ENCODE measurements at places on chromosomes 6 and 20.

- DNase-seq, result no peak
Observed at GRCh38 chr6:109485266-109485935, 2.4 kb upstream of the ZBTB24 start.

- no peak for DNase-seq
Observed at GRCh38 chr6:161104966-161105365, 113.4 kb downstream of the MAP3K4 start.

GRCh38 chr20:59151820-59152219, 11.8 kb upstream of the ZNF831 start:
- DNase-seq, result no peak

- no peak for DNase-seq
Observed at GRCh38 chr6:162964488-162965140, 236.8 kb downstream of the PACRG start.

- no peak for DNase-seq
Observed at GRCh38 chr6:167210375-167211294, 52.9 kb upstream of the GPR31 start.

GRCh38 chr20:61809006-61809770, 256.5 kb downstream of the TAF4 start:
- no peak for DNase-seq

- DNase-seq, result peak; percentile 50
Observed at GRCh38 chr6:13194852-13195251, 133.5 kb downstream of the TBC1D7 start.

DNA sequence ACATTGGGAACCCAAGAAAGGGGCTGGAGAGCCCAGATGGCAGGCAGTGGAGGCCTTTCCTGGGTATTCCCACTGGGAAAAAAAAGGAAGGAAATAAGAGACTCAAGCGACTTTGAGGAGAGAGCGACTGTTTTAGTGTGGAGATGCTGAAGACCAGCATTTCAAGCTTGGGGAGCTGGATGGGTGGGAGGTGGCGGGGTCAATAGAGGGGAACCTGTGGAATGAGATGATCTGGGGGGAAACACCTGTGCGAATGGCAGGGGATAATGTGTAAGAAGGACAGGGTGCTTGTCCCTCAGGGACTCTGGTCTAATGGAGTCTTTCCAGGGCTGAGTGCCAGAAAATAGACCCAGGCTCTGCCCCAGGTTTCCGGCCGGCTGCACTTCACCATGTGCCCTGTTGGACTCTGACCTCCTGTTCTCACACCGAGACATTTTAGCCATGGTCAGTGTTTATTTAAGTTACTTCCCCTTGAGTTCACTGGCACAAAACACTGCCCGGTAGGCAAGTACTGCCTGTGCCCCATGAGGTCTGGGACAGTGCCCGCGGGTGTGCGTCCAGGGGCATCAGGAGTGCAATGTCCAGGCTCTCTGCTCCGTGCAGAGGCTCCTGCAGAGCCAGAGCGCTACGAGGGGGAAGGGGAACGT, 50.4 kb upstream of the NKX2-2 start:
- peak; percentile 55 for DNase-seq

- DNase-seq, result no peak
Observed at GRCh38 chr6:107621229-107621937, 131.5 kb downstream of the SOBP start.

- no peak for DNase-seq
Observed at GRCh38 chr20:36114707-36115106, 39.8 kb upstream of the EPB41L1 start.

GRCh38 chr6:37279366-37280134, 21.6 kb upstream of the TMEM217 start:
- no peak for DNase-seq

DNA sequence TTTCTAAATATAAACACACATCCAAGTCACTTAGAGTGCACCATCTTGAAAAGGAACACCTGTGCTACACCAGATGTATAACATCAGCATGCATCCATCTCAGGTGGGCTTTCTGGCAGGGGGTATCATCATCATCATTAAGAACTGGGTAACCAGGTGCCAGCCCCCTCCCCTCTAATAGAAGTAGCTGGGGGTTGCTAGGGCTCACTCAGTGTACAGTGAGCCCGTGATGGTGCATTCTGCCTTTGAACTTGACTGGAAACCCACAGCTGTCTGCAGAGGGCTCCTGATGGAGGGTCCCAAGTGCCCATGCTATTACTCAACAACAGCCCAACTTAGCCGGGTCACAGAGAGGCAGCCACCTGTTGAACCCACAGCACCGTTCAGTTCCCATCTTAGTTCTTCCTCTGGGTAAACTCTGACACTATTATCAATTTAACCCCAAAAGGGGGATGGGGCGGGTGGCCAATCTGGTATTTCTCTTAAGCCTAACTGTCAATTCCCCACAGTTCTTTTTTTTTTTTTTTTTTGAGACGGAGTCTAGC, 32.7 kb upstream of the CCND3 start:
- DNase-seq, result no peak

DNA sequence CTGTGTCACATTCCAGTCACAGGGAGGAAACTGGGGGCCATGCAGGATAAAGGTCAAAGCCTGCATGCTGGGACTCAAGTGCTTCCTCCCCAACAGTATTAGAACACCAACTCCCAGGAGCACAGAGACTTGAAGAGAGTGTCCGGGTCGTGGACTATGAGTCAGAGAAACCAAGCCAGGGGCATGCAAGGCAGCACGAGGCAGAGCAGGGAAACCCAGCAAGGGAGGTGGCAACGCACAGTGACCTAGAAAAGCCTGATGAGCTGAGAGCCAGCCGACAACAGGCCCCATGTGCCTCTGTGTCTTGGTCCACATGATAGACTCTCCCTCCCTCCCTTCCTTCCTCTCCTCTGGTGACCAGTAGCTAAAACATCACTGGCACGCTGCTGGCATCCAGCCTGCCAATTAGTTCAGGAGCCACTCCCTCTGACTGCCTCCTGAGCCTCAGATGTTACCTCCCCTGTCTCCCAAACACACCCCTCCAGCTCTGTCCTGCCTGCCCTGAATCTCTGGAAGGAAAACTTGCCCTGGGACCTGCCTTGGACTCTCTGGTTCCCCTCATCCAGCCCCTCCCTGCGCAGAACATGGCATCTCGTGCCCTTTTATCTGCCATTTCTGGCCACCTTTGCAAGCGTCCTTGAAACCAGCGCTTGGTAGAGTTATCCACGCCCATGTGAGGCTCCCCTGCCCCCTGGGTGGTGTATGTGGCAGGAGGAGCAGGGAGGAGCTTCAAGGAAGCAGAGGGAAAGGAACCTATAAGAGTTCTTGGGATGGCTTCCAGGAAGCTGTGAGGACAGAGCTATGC, 16.2 kb upstream of the RNF39 start:
- DNase-seq, result no peak

DNA sequence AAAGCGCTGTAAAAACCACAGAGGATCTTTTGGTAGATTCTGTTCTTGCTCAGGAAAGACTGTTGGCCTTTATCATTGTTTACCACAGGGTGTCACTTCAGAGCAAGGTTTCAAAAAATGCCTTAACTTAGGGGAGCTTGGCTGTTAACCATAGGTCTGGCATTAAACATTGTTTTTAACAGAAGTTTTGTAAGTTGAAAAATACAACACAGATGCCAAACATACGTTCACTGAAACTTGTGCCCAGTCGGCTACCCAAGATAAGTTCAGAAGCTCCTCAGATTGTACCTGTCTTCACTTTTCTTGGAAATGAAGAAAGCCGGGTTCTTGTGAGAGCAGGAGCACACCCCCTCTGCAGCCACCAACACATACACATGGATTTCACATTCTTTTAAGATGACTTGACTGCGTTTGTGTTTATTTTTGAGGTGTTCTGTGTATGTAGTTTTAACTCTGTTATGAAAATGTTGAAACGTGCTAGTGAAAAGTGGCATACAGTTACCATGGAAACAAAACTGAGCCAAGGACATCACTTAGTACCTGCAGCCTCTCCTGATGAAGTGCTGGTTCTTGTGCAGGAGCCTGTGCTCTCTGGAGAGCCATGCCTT, 64.9 kb downstream of the SYCP2L start:
- no peak for DNase-seq

GRCh38 chr6:168700880-168701279, 259.9 kb downstream of the SMOC2 start:
- no peak for DNase-seq

DNA sequence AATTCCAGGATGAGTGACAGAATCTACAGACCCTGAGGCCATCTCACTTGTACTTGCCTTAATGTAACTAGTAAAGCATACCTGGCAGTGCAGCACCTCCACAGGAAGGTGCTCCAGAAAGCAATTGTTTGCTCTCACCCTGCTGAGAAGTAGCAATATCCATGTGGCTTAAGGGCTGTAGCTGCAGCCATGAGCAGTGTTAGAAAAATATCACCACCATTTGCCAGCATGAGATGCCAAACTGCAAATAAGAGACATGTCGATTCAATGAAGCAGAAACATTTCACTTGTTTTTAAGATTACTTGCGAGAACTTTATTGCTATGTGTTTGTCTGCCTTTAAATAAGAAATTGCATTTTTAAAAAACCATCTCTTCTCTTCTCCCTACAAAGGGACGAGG, 151.5 kb downstream of the PRL start:
- DNase-seq, result no peak

DNA sequence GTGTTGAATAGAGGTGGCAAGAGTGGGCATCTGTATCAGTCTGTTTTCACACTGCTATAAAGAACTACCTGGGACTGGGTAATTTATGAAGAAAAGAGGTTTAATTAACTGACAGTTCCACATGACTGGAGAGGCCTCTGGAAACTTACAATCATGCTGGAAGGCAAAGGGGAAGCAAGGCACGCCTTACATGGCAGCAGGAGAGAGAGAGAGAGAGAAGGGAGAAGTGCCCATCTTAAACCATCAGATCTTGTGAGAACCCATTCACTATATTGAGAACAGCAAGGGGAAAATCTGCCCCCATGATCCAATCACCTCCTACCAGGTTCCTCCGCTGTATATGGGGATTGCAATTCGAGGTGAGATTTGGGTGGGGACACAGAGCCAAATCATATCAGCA, 18.6 kb upstream of the PPP1R14C start:
- DNase-seq, result no peak

DNA sequence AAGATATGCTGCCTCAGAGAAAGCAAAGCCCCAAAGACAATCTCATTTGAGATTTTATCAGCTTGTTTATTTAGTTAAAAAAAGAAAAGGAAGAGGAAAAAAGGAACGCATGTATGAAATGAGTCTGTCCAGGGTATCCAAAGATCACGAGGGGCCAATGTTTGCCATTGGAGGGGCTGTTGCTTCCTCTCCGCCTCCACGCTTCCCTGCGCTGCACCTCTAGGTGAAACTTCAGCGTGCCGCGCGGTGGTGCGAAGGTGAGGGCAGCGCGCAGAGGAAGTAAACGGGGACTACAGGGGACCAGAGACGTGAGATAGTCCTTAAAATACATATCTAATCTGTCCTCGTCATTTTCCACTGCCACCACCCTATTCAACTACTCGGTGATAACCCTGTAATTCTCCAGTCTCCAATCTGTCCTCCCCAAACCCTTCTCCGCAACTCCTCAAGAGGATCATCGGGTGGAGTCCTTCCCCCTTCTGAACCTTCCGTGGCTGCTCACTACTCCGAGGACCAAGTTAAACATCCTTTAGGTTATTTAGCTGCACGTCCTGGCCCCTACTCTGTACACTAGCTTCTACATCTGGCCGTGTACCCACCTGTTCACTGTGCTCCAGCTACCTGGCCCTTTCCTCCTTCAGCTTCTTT, 1.1 kb upstream of the DCBLD1 start:
- no peak for DNase-seq

- peak; percentile 15 for DNase-seq
Observed at GRCh38 chr20:37308086-37309050, 18.9 kb downstream of the MANBAL start.

DNA sequence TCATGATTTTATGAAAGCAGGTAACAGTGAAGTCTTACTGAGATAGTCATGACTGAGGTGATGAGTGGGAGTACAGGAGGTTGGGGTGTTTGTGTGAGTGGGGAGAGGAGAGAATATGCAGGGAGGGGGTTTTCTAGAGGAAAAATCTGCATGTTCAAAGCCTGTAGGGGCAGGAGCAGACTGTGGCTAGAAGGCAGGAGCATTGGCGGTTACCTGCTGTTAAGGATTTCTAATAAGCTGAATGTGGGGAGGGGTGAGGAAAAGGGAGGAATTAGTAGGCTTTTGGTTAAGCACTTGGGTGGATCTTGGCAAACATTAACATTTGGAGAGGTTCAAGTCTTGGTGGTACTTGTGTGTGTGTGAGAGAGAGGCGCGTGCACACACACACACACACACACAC, 70.8 kb downstream of the EYA4 start:
- DNase-seq, result no peak

GRCh38 chr6:33692760-33693158, 18.7 kb downstream of the UQCC2 start:
- DNase-seq, result no peak

DNA sequence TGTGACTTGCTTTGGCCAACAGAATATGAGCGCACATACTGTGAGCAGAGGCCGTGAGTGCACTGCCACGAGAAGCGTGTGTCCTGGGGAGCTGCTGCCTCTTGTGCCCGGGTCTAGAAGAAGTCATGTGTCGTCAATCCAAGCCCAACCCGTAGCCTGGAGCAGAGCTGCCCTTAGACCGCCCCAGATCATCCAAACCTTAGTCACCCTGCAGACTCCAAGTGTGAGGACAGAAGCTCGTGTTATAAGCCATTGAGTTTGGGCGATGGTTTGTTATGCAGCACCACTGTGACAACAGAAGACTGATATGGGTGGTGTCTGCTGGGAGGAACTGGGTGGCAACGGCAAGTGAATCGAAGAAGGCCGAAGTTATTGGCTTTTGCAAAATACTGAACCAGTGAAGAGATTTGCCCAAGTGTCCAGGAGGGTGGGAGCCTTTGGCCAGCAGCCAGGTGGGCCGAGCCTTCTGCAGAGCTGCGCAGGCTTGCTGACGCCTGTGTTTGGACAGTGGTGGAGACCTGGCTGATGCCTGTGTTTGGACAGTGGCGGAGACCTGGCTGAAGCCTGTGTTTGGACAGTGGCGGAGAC, 101.3 kb upstream of the SULF2 start:
- no peak for DNase-seq

DNA sequence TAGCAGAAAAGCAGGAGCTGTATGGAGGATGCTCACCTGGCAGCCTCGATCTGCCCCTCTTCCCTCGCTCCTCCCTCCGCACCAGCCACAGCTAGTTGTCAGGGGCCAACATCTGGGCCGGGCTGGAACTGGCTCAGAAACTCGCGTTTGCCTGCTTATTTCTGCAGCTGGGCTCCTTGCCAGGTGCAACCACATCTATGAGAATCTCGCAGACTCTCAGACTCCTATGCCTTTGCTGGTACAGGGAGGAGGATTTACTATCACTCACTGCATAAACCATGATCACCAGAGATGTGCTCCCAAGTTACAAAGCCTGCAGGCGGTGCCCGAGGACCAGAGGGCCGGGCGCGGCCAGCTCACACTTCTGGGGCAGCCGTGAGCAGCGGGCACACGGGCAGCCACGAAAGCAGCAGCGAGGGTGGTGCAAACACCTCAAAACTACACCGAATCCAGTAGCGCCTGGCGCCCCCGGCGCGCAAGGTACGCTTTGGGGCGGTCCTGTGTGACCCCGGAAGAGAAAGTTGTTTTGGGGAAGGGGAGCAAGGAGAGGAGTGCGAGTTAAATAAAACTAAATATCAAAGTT, 577 bp upstream of the LRRC1 start:
- DNase-seq, result peak; percentile 89

- no peak for DNase-seq
Observed at GRCh38 chr6:31651602-31652191, 764 bp downstream of the BAG6 start.
